Mesothelial cell of epicardium (in vitro differentiated cells): ENCODE measurements at places on chromosomes 2 and 18. TPM values are rescaled to one million over a fixed set of nuclear protein-coding genes. Genes with fewer than 3 reads are reported as not detected.

IL1R1 gene
- 10.8 to 13.6 TPM (median 13.3 TPM) in 3 replicates for total RNA-seq

CIDEA gene
- total RNA-seq = not detected in 3 replicates

RIT2 gene
- 0.57 TPM in 1 of 3 replicates, not detected in the others for total RNA-seq

PUM2 gene
- 113 to 122 TPM (median 120 TPM) in 3 replicates for total RNA-seq

ZNG1B gene
- total RNA-seq = 44.7 to 46.9 TPM (median 45.7 TPM) in 3 replicates

CABLES1 gene
- total RNA-seq = 11.3 to 12.7 TPM (median 12.0 TPM) in 3 replicates

RESP18 gene
- total RNA-seq = not detected in 3 replicates

GRCh38 chr18:79245517-79246001 is 150.2 kb upstream of the NFATC1 start:
- no peak for DNase-seq

- no peak for DNase-seq
Measured at GRCh38 chr2:16127958-16128357, 187.6 kb downstream of the MYCN start.

- no peak for DNase-seq
Measured at GRCh38 chr2:223668302-223668998, 66.3 kb upstream of the SCG2 start.

DNA sequence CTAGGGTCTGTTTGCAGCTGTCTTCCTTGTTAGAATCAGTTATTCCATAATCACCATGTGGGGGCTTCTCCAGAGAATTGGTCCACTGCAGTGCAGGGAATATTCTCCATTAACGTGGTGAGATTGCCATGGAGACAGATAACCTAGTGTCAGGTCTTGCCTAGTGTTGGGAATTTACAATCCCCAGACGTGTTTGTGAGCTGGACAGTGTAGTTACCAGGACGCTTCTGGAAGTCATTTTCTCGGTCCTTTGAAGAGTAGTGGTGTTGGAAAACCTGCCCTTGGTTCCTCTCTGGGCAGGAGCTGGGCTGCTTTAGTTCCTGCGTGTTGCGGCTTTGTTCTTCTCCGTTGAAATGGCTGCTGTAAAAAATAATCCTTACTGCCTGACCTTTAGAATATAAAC is 68.8 kb upstream of the LYPD6B start:
- no peak for DNase-seq

GRCh38 chr2:207993151-207993763 is 32.1 kb downstream of the PLEKHM3 start:
- no peak for DNase-seq

DNA sequence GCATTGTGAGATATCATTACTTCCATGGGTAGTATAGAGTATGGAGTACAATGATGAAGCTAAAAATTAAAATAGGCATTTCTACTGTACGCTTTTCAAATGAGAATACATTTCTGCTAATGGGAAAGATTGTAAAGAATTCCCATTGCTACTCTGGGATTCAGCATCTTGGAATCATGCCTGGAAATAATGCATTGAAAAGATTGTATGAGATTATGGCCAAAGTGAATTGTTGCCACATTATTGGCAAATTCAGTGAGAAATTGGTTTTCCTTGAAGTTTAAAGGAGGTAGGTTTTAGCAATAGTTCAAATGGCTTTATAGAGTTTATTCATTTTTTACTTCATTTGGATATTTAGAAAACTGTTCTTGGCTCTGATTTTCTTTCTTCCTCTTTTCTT is 157.9 kb downstream of the GULP1 start:
- DNase-seq = no peak

DNA sequence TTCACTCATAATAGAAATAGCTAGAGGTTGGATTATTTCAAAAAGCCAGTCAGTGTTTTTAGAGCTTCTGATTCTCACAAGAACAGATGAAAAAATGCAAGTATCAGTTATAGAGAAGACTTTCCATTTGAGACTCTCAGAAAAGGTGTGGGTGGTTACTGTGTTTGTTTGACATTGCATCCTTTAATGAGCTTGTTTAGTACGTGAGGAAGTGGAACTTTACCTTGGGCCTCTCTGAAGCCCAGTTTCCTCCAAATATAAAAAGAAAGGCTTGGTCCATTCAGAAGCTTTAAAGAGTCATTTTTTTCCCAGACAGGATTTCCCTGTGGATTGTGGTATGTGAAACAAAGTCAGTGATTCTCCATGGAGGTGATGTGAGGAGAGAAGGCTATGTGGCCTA is 89.9 kb upstream of the RANBP2 start:
- no peak for DNase-seq

DNA sequence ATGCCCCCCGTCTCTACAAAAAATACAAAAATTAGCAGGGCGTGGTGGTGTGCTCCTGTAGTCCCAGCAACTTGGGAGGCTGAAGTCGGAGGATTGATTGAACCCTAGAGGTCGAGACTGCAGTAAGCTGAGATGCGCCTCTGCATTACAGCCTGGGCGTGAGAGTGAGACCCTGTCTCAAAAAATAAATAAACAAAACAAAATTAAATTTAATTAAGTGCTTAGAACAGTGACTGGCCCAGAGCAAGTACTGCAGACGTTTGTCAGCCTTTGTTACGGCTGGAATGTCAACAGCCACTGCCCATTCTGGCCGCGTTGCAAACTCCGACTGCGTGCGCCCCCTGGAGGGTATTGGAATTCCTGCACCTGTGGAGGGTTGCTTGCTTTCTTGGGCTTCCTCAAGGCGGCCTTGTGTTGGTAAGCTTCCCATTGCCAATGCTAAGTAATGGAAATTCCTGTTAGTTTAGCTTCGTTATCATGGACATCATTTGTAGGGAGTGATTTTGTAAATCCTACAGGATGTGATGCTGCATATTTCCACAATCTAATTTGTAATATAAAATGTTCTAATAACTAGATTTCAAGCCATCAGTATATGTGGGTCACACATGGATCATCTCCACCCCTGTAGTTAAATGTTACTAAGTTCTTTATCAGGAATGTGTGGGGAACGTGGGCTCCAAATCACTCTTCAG is 15.9 kb upstream of the ATP6V1B1 start:
- DNase-seq = peak; percentile 86

GRCh38 chr2:231604101-231604684 is 11.5 kb downstream of the TEX44 start:
- DNase-seq = peak; percentile 62

GRCh38 chr2:99698896-99699295 is 209.1 kb upstream of the REV1 start:
- DNase-seq = no peak

DNA sequence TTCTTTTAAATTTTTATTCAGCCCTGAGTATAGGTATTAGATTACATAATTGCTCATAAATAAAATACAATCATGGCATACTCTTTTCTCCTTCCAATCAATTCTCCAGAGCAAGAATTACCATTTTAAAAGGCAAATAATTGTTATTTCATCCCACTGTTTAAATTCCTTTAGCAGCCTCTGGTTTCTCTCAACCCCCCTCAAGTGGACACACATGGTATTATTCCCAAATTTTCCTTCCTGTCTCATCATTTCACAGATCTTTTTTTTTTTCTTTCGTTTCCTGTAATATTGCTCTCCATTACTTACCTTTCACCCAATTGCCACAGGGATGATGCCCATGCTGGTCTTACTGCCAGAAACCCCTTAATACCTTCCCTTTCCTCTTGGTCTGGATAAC is 385.2 kb downstream of the RIT2 start:
- DNase-seq = no peak

DNA sequence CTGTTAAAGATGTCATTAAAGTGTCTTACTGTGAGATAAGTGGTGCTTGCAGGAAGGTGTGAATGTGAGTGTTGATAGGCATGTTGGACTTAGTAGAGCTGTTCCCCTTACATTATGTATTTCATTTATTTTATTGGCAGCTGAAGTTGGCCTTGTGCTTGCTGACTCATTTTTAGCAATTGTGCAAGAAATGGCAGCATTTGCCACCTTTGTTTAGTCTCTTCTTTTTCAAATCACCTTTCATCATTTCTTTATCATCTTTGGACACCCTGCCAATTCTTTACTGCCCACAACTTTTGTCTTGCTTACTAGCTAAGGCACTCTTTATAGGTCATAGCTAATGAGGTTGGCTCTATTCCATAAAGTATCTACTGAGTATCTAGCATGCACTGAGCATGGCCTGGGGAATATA is 130.3 kb upstream of the LYPD6 start:
- no peak for DNase-seq

- DNase-seq = no peak
Measured at GRCh38 chr2:183172220-183172887, 48.1 kb downstream of the NUP35 start.

GRCh38 chr2:41399437-41400087 is 648.3 kb upstream of the PKDCC start:
- DNase-seq = no peak

- no peak for DNase-seq
Measured at GRCh38 chr18:56709463-56709862, 58.3 kb downstream of the WDR7 start.

- DNase-seq = no peak
Measured at GRCh38 chr18:75075016-75075305, 134.0 kb downstream of the PTGR3 start.

GRCh38 chr2:240394549-240394948 is 40.9 kb upstream of the GPC1 start:
- no peak for DNase-seq

- no peak for DNase-seq
Measured at GRCh38 chr18:32684096-32684495, 88.7 kb downstream of the KLHL14 start.

DNA sequence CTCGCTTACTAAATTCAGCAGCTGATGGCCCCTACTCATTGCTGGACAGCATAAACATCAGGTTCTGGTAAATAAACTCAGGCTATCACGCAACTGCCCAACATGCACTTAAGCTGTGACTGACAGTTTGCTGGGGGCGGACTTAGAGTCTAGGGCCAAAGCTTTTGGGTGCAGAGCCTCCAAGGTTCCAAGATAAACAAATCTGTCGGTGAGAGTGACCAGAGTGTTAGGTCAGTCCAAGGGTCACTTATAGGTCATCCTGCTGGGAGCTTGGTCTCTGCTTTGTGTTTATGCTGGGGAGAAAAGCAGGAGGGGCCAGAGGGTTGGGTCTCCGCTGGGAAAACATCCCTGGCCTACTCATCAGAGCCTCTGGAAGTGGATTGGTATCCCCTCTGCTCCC is 188.6 kb upstream of the GATA6 start:
- DNase-seq = no peak

- peak; percentile 89 for DNase-seq
Measured at GRCh38 chr18:10525697-10526560, at the start of gene NAPG. Gene NAPG, plus strand, starts transcription at chr18:10526027. Its CDS starts 76 bp downstream, at chr18:10526103.

GRCh38 chr2:240917009-240917683 is 11.0 kb downstream of the CROCC2 start:
- DNase-seq = no peak

DNA sequence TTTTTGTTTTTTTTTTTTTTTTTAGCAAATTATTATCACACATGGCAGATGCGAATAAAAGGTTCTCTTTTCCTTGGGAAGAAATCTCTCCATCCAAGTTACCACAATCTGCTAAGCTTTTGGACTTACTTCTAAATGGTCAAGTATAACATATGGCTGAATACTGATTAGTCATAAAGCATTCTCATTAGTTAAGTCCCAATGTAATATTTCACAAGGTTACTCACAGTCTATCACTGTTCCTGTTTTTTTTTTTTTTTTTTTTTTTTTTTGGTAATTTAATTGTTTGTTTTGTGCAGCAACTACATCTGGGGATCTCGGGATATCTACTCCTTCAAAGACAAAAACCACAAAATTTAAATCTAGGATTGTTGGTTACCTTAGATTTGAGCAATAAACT is 771.7 kb downstream of the CPS1 start:
- DNase-seq = no peak
